ENCODE measurements at places on chromosomes 2 and 18.

DNA sequence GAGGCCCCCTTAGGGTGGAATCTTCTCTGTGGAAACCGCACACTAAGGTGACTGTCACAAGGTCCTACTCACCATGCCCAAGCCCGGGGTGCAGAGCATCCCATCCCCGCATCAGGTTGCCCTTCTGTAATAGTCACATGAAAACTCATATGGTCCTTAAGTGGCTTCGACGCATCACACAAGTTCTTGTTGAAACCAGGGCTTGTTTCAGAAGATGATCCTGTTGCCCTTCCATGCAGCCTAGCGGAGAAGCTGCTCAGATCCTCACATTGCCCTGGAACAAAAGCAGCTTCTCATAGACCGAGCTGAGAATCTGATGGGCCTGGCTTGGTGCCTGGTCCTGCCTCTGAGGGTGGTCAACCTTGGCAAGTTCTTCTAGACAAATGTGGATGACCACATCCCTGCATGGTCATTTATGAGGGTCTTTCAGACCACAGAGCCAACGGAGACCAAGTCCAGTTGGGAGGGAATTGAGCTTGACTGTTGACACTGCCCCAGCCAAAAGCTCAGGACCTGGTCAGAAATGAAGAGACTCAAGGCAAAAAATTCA lies 54.1 kb downstream of the PDCL3 start:
- no peak for DNase-seq

GRCh38 chr2:154452906-154453493 lies 245.5 kb upstream of the KCNJ3 start:
- no peak for DNase-seq

DNA sequence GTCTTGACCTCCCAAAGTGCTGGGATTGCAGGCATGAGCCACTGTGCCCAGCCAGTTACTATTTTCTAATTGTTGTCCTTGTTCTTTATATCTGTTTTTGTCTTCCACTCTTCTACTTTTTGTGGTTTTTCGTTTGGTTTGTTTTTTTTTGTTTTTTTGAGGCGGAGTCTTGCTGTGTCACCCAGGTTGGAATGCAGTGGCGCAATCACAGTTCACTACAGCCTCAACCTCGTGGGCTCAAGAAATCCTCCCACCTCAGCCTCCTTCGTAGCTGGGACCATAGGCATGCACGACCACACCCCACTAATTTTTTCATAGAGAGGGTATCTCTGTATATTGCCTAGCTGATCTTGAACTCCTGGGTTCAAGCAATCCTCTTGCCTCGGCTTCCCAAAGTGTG lies 100.7 kb downstream of the EHBP1 start:
- no peak for DNase-seq

DNA sequence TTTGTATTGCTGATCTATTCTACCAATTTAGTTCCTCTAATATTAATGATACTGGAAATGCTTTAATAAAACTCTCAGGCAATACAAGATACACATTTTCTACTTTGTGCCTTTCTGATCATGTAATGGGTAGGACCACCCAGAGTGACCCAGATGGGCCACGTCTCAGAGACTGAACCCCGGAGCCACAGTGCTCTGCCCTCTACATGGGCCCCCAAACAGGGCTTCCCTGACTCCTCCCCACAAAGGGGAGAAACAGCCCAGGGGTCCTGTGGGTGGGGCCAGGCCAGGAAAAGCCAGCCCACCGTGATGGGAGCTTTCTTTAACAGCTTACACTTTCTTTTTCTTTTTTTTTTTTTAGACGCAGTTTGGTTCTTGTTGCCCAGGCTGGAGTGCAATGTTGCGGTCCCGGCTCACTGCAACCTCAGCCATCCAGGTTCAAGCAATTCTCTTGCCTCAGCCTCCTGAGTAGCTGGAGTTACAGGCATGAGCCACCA lies 18.4 kb downstream of the HDAC4 start:
- no peak for DNase-seq
